Esophagus mucosa (tissue), 1 donor: ENCODE measurements at places on chromosomes 4 and X. TPM values are rescaled to one million over a fixed set of nuclear protein-coding genes. Genes with fewer than 3 reads are reported as not detected.

XAGE1A gene
- total RNA-seq, result not detected

PF4V1 gene
- not detected for total RNA-seq

RAB39B gene
- not detected for total RNA-seq

RNF128 gene
- 5.2 TPM for total RNA-seq

KIF4A gene
- total RNA-seq, result 9.4 TPM

CXCL8 gene
- total RNA-seq, result 3.2 TPM

DNA sequence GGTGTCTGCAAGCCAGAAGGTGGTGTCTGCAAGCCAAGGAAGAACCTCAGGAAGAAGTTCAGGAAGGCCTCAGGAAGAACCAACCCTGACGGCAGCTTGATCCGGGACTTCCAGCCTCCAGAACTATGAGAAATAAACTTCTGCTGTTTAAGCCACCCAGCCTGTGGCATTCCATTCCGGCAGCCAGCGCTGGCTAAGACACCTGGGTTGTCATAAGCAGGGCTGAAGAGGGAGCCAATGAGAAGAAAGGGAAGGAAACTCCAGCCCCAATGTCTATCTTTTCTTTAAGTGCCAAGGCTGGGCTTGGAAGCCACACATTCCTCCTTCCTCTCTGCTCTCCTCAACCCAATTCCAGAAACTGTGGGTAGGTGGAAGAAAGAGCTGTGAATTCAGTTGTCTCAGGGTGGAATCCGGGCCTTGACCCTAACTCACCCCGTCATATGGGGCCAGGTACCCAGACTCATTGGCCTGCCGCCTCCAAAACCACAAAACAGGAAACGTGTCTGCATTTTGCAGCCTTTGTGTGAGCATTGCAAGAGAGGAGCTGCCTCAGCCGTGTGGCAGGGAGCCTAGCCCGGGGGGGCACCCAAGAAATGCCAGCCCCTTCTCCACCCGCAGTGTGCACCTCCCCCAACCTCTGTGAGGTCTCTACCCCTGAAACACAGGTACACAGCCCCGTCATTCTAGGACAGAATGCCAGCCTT, 26.8 kb downstream of the CRMP1 start:
- no peak for ATAC-seq

GRCh38 chr4:41475402-41475801, 62.6 kb upstream of the LIMCH1 start:
- ATAC-seq, result no peak

- ATAC-seq, result peak; percentile 73
These were observed 3.9 kb downstream of the ARL13A start for GRCh38 chrX:100973411-100973810.
